ENCODE measurements at places on chromosomes 5 and 9. TPM values are rescaled to one million over a fixed set of nuclear protein-coding genes. Genes with fewer than 3 reads are reported as not detected.

Gene SV2C
- 0.27 TPM for total RNA-seq

Gene NME5
- 9.9 TPM for total RNA-seq

Gene GFM2
- total RNA-seq: 35.6 TPM

Gene CAVIN4
- 14.5 TPM for total RNA-seq

Gene ADCY2
- 8.7 TPM for total RNA-seq

Gene ENC1
- 78.7 TPM for total RNA-seq

Gene ESM1
- not detected for total RNA-seq

Gene LCN15
- total RNA-seq: not detected

Gene FSTL4
- total RNA-seq: 2.4 TPM

Gene FAM81B
- total RNA-seq: not detected

Gene ACER2
- 7.5 TPM for total RNA-seq

Gene PDE4D
- total RNA-seq: 12.0 TPM

Gene PCDHAC2
- total RNA-seq: 1.9 TPM

Gene HRCT1
- not detected for total RNA-seq

Gene CCNB1
- total RNA-seq: 105 TPM

Gene ORM2
- 3.2 TPM for total RNA-seq

Gene PRDM9
- not detected for total RNA-seq

Gene SLC36A3
- total RNA-seq: not detected

Gene CNOT6
- 68.3 TPM for total RNA-seq

Gene SLC25A2
- total RNA-seq: 1.1 TPM

Gene GFI1B
- total RNA-seq: not detected

Gene TTLL11
- total RNA-seq: 5.3 TPM

Gene SCGB3A2
- total RNA-seq: not detected

Gene PDE6A
- total RNA-seq: not detected

Gene TSLP
- total RNA-seq: not detected

Gene GLRA1
- not detected for total RNA-seq

Gene SLC6A7
- not detected for total RNA-seq

Gene SERINC5
- total RNA-seq: 198 TPM

Gene C1QTNF3
- 9.6 TPM for total RNA-seq

Gene IL5
- not detected for total RNA-seq

Gene SPINK13
- total RNA-seq: not detected

Gene SLU7
- 43.1 TPM for total RNA-seq

Gene WNT8A
- total RNA-seq: not detected

Gene CYLC2
- not detected for total RNA-seq

Gene CACNA1B
- 2.4 TPM for total RNA-seq

Gene CCL27
- total RNA-seq: 0.67 TPM

Gene SLC2A6
- 4.7 TPM for total RNA-seq

Gene SHISAL2B
- 0.51 TPM for total RNA-seq

Gene ZNF483
- total RNA-seq: 20.3 TPM

Gene TRAF2
- total RNA-seq: 23.4 TPM

Gene UGT3A1
- total RNA-seq: 5.2 TPM

Gene FOXD4L4
- total RNA-seq: 0.19 TPM

Gene CATSPER3
- total RNA-seq: 1.3 TPM

Gene MSX2
- 11.7 TPM for total RNA-seq

Gene HAND1
- total RNA-seq: 0.44 TPM

Data from progenitor cell of endocrine pancreas (in vitro differentiated cells).